Osteoblast (primary cell): ENCODE measurements at places on chromosomes 13 and 19.
A peak's percentile ranks its signal among the peaks of the same experiment; 100 is the strongest.

DNA sequence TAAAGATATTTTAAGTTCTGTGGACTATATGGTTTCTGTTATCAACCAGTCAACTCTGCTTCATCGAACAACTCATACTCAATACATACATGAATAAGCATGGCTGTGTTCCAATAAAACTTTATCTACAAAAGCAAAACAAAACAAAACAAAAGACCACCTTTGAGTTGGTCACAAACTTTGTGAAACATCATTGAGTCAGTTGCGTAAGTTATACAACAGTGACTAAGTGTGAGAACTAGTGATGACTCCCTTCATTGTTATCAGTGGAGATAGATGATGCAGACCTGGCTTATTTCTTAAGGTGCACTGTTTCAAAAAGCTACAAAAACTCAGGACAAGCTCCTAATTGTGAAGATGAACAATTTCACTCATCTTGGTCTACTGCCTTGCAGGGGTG, 14.5 kb upstream of the KLK4 start:
- H3K4me3 ChIP-seq = no peak overlapping the region
- no peak overlapping the region for H3K27ac ChIP-seq
- H3K36me3 ChIP-seq = no peaks in the 10 kb centered on the region

- DNase-seq = peak; percentile 44
- H3K36me3 ChIP-seq = peaks cover 4% of the 10 kb centered on the region
- peak overlapping the region; percentile 91 for H3K27ac ChIP-seq
- peak overlapping the region; percentile 89 for H3K4me3 ChIP-seq
- H3K4me1 ChIP-seq = peaks cover 15% of the 10 kb centered on the region
Measured at GRCh38 chr13:45119469-45119990, 780 bp upstream of the GTF2F2 start.

DNA sequence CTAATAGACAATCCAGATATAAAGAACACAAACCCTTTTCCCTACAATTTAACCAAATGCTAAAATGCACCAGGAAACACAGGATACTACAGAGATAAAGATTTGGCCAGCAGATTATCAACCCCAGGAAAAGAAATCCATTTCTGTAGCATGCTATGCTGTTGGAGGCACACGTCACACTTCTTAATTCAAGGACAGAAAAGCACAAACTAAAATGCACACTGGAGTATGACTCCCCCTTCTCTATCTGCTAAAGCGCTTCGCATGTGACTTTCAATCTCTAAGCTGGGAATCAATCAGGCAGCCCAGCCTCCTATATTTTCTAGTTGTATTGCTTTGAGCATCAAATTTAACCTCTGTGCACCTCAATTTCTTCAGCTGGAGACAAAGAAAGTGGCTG, 22.2 kb downstream of the ABCC4 start:
- H3K27me3 ChIP-seq = no peaks in the 10 kb centered on the region
- no peaks in the 10 kb centered on the region for H3K36me3 ChIP-seq
- DNase-seq = no peak

- DNase-seq = peak; percentile 52
- no peaks in the 10 kb centered on the region for H3K27me3 ChIP-seq
- H3K27ac ChIP-seq = no peak overlapping the region
- no peaks in the 10 kb centered on the region for H3K36me3 ChIP-seq
- no peak overlapping the region for H3K4me3 ChIP-seq
- H3K4me1 ChIP-seq = peaks cover 11% of the 10 kb centered on the region
Measured at GRCh38 chr19:17423429-17424208, 3.8 kb downstream of the MVB12A start.

- no peak overlapping the region for H3K27ac ChIP-seq
- DNase-seq = no peak
- H3K27me3 ChIP-seq = no peaks in the 10 kb centered on the region
- H3K4me3 ChIP-seq = no peak overlapping the region
- no peaks in the 10 kb centered on the region for H3K4me1 ChIP-seq
- no peaks in the 10 kb centered on the region for H3K36me3 ChIP-seq
Measured at GRCh38 chr19:20879501-20879900, 43.5 kb upstream of the ZNF85 start.

- peaks cover 33% of the 10 kb centered on the region for H3K4me1 ChIP-seq
- DNase-seq = peak; percentile 97
- peak overlapping the region; percentile 48 for H3K27ac ChIP-seq
- H3K36me3 ChIP-seq = no peaks in the 10 kb centered on the region
- no peaks in the 10 kb centered on the region for H3K27me3 ChIP-seq
- H3K4me3 ChIP-seq = peak overlapping the region; percentile 18
Measured at GRCh38 chr19:6737873-6738786, 750 bp upstream of the GPR108 start.

DNA sequence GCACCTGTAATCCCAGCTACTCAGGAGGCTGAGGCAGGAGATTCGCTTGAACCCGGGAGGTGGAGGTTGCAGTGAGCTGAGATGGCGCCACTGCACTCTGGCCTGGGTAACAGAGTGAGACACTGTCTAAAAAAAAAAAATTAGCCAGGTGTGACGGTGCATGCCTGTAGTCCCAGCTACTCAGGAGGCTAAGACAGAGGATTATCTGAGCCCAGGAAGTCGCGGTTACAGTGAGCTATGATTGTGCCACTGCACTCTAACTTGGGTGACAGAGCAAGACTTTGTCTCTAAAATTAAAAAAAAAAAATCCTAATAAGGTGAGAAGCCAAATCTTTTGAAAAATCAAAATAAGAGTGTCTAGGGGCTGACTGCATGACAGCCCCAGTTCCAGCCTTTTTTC, 9.7 kb upstream of the CEBPA start:
- no peak for DNase-seq
- no peak overlapping the region for H3K27ac ChIP-seq
- H3K4me3 ChIP-seq = no peak overlapping the region

DNA sequence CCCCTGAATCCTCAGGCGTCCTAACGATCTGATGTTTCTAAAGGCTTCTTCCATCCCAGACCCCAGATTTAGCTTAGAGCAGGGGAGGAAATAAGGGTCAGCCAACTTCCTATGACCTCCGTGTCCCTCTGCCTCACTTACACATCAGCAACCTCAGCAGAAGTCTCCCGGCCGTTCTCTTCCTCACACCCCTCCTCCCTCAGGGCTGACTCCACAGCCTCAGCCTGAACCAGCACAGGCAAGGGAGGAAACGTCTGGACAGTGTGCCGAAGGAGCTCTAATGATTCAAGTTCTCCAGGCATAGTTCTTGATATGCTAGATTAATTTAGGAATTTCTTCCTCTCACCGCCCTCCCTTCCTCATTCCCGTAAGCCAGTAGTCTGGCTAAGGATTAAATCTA, 121.4 kb downstream of the NUFIP1 start:
- H3K4me3 ChIP-seq = no peak overlapping the region
- no peak overlapping the region for H3K27ac ChIP-seq
- H3K27me3 ChIP-seq = no peaks in the 10 kb centered on the region
- DNase-seq = no peak
- no peaks in the 10 kb centered on the region for H3K36me3 ChIP-seq
- H3K4me1 ChIP-seq = peaks cover 6% of the 10 kb centered on the region
